Muscle of leg (tissue), 16 donors: ENCODE measurements at places on chromosomes 1 and 21. TPM values are rescaled to one million over a fixed set of nuclear protein-coding genes. Genes with fewer than 3 reads are reported as not detected.

- DNase-seq: no peak
These were observed 7.1 kb upstream of the NES start for GRCh38 chr1:156684227-156684782.

Gene LCE1E
- not detected for polyA plus RNA-seq

DNA sequence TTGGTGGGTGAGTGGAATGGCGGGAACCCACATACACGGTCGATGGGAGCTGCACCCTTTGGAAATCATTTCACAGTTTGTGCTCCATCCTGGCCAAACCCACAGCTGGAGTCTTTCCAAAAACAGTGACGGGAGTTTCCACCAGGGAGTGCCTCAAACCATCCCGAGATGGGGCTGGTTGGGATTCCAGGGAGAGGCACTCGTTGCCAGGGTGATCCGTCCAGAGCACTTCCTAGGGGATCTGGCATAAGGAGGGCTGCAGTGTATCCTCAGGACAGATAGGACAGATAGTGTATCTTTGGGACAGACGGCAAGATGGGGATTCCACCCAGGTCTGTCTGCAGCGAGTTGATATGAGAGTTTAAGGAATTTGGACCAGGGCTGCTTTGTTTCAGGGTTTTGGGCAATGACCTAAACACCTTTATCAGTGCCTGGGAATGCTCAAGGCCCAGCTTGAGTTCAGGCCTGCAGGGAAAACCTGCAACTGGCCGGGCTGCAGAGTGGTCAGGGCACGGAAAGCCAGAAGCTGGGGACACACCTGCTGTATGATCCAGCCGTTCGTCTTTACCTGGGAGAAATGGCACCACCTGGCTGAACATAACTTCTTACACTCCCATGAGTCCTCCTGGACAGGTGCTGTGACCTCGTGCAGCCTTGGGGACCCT lies 3.4 kb upstream of the POFUT2 start:
- no peak for DNase-seq

- no peak for DNase-seq
These were observed 2.4 kb downstream of the QSOX1 start for GRCh38 chr1:180157108-180157507.

Gene SAMD13
- 6.8 TPM for polyA plus RNA-seq

- no peak for DNase-seq
These were observed 25.0 kb downstream of the MTOR start for GRCh38 chr1:11237356-11237755.

Gene NBPF10
- polyA plus RNA-seq: 1.8 TPM

- DNase-seq: no peak
These were observed 4.3 kb downstream of the RUSC1 start for GRCh38 chr1:155324717-155325602.

- peak; percentile 74 for DNase-seq
These were observed 211.9 kb upstream of the EDN2 start for GRCh38 chr1:41696381-41696780.

Gene RIPK4
- 0.21 TPM for polyA plus RNA-seq

DNA sequence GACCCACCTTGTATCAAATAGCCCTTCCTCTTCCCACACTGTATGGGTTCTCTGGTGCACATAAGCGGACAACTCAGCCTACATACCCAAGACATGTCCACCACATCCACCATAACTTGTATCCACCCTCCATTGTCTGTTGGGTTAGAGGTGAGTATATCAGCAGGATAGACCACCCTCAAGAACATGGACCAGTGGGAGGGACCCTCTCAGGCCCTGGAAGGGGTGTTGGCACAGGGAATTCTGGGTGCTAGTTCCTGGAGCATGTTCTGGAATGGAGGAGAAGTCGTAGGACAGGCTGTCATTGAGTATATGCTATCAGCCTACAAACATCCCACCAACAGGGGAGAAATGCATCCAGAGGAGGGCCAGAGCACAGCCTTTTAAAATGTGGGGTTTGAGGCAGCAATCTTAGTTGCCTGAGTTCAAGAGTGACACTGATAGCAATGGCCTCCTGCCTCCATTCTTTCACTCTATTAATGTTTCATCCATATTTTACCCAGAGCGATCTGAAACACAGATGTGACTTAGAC lies 7.5 kb downstream of the CD55 start:
- DNase-seq: no peak

Gene PGBD5
- polyA plus RNA-seq: 34.6 TPM

Gene LINGO4
- polyA plus RNA-seq: 0.09 TPM

Gene SLC35F3
- 0.29 TPM for polyA plus RNA-seq

Gene VASH2
- polyA plus RNA-seq: 47.1 TPM

- no peak for DNase-seq
These were observed 4.4 kb upstream of the TNFRSF25 start for GRCh38 chr1:6470132-6471085.

DNA sequence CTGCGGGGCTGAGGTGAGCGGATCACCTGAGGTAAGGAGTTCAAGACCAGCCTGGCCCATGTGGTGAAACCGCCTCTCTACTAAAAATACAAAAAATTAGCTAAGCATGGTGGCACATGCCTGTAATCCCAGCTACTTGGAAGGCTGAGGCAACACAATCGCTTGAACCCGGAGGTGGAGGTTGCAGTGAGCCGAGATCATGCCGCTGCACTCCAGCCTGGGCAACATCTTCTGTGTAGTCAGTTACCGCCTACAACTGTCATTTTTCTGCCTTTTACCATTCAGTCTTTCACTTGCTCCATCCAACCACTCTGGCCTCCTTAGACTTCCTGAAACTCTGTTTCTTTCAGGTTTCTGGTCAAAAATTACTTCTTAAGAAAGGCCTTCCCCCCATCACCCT lies 2.2 kb downstream of the MYCBP start:
- DNase-seq: no peak

- peak; percentile 82 for DNase-seq
These were observed 199.3 kb downstream of the DSCAM start for GRCh38 chr21:40647706-40648105.

Gene CFHR3
- 1.9 TPM for polyA plus RNA-seq

Gene OR2T29
- not detected for polyA plus RNA-seq

DNA sequence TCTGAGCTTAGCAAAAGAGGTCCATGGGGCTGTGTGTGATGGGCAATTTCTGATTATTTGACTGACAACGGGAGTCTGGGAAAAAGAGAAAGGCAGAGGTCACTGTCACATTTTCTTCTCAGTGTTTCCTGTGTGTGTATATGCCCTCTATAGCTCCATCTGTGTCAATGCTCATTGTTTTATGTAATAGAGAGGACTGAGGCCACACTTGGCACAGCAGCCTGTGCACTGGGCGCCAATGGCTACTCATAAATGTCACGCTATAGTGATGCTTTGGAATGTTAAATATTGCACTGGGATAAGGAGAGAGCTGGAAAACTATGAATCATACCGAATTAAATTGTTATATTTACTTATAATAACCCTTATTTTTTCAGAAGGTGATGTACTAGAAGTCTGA lies 365.4 kb downstream of the NEGR1 start:
- no peak for DNase-seq

DNA sequence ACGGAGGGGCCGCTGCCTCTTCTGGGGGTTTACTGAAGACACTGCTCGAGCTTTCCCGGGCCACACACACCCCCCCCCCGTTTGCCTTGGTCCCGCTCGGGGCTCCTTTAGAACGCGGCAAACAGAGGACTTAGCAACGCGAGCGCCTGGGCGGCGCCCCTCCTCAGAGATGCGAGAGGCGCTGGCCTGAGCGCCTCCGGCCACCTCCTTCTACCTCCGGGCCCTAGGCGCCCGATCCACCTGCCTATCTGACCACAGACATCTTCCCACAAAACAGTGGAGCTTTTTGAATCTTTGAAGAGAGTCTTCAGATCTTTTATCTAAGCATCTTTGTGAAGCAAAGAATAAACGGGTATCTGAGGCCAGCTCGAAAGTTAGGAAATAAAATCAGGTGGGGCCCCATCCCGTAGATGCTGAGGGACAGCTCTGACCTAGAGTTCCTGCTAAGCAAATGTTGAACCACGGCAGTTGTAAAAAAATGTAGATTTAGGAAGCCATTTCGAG lies 436 bp upstream of the TTLL7 start:
- peak; percentile 88 for DNase-seq

DNA sequence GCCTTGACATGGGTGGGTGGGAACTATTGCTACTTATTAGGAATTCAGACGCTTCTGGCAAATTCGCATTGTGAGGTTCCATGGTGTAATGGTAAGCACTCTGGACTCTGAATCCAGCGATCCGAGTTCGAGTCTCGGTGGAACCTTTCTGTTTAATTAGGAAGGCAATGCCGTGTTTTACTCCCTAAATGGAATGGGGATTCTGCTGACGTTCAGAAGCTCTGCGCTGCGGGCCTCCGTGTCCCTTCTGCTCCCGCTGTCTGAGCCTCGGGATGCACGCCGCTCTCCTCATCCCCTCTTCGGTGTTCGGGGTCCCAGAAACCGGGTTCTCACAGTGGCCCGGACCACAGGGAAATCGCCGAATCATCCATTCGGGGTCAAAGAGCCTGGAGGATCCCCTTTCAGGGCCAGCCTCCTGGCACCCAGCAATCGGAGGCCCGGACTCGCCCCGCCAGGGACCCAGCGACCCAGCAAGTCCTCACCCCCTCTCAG lies 280.3 kb downstream of the FAM72C start:
- DNase-seq: no peak

GRCh38 chr1:59015708-59016107 lies 231.9 kb upstream of the JUN start:
- peak; percentile 48 for DNase-seq

DNA sequence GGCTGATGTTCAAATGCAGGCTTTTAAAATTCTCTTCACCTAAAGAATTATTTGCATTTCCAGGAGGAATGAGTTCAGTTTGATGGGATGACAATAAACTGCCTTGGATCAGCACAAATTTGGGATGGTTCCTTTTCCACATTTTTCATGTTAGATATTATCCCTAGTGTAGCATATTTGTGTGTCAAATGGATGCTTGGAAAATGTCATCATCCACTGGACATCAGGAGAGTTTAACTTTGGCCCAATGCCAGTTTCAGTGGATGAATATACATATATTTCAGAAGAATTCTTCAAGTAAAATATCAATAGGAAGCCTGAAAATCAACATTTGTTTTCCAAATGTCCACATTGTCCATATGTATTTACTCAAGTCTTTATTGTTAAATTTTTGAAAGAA lies 116.5 kb upstream of the COL24A1 start:
- DNase-seq: peak; percentile 93

DNA sequence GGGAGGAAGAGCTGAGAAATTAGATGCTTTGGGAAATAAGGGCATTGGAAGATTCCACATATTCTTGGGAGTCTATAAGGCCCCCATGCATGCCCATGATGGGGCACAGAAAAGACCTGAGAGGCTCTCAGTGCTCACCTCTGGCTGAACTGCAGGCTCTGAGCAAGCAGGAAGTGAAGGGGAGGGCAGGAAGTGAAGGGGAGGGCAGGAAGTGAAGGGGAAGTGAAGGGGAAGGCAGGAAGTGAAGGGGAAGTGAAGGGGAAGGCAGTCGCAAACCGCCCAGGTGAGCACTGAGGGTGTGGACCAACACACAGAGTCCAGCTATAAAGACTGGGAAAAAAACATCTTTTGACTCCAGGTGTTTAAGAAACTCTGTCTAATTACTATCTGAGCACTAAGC lies 3.5 kb downstream of the KRTAP10-9 start:
- no peak for DNase-seq

Gene TIE1
- polyA plus RNA-seq: 52.2 TPM

DNA sequence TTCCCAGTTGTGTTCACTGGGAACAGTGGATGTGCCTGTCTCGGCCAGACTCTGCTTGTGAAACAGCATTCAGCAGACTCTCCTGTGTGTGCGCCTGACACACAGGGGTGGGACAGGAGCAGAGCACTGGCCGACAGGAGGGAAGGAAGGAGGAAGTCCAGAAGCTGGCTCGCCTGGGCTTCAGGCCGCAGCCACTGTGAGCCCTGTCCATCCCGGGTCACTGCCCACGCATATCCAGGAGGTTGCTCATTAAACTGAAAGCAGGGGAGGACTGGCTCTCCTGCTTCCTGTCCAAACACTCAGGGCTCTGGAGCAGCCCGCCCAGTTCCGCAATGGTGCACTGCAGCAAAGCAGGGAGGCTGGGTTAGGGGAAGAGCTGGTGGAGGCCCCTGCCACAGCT lies 218.7 kb upstream of the VAMP3 start:
- peak; percentile 38 for DNase-seq

- DNase-seq: peak; percentile 66
These were observed 15.9 kb downstream of the KIAA1614 start for GRCh38 chr1:180928331-180929230.

GRCh38 chr1:50531027-50531426 lies 107.8 kb upstream of the DMRTA2 start:
- no peak for DNase-seq

DNA sequence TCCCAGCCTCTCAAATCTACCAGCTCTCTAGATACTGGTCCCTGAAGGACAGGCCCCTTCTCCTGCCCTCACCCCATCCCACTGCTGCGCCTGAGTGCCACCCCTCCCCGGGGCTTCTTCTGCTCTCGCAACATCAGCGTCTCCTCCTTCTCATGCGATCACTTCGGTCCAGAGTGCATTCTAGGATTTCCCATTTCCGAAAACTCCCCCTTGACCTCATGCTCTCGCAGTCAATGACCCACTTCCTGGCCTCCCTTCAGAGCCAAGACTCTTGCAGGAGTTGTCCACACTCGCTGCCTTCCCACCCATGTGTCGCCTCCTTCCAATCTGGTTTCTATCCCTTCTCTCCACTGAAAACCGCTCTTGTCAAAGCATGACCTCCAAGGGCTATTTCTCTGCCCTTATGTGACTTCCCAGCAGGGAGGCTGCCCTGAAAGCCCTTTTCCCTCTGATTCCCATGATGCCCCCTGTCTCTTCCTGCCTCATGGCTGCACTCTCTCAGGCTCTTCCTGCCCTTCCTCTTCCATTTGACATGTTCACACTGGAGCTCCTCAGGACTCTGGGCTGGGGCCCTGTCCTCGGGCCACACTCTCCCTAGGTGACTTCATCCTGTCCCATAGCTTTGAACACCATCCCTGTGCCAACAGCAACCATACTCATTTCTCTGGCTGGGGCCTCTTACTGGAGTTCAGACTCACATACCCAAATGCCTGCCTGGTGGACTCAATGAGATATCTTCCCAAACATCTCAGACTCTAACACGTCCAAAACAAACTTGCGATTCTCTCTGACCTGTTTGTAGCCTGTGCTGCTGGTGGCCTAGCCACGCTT lies 46.0 kb downstream of the LDLRAD2 start:
- DNase-seq: no peak

Gene LCE1A
- not detected for polyA plus RNA-seq

Gene HTR6
- not detected for polyA plus RNA-seq

Gene IRF6
- polyA plus RNA-seq: 0.63 TPM

DNA sequence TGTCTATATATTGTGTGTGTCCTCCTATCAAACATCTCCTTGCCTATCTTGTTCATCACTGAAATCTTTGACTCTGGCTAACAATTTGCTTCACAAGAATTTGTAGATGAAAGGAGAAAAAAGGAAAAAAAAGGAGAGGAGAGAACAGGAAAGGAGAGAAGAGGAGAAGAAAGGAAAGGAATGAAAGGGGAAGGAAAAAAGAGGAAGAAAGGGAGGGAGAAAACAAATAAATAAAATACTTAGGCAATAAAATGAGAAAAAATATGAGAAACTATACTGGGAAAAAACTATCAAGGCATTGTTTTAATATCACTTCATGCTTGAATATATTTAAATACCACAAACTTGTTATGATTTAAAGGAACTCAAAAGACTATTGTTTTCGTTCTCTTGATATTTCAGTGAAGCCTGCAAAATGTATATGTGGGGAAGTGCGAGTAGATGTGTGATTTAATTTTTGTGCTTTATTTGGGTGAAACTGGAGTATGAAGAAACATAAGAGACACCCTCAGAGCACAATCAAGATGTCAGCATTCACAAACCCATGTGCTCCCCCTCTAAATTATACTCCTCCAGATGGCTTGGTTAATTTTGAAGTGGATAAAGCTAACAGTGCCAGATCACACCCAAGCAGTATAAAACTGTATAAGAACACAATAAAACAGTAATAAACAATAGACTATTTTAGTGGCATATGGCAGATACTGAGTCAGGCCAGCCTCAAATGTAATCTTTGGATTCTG lies 205.7 kb upstream of the SAMSN1 start:
- DNase-seq: no peak
